ENCODE measurements at places on chromosomes 6 and 20. TPM values are rescaled to one million over a fixed set of nuclear protein-coding genes. Genes with fewer than 3 reads are reported as not detected.

Gene PBOV1
- total RNA-seq: not detected

DNA sequence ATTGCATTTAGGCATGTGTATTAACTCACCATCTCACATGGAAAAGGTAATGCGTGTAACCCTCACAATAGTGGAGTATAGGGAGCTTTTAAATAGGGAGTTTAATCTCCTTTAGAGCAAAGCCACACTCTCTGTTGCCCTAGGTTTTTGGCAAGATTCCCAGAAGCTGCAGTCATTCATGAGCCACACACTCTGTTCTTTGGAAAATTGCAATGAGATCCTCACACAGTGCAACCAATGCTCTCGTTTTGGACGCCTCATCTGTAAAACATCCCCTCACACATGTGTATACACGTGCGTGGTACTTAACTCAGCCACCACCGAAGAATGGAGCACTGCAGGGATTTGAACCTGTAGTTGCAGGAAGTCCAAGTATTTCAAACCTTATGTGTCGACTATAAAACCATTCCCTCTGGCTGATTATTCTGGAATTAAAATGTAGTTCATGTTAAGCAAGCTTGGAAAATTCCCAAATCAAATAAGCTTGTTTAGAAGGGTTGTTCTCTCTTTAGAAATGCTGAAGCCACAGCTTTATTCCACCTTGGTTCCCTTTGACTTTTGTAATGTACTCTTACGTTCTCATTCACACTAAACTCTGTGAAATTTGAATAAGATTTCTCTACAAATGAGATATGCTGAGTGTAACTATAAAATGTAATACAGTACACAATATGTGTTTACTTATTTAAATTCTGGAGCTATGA lies 489.8 kb upstream of the MANEA start:
- H3K27me3 ChIP-seq: no peaks in the 10 kb centered on the region
- no peaks in the 10 kb centered on the region for H3K4me1 ChIP-seq
- H3K36me3 ChIP-seq: no peaks in the 10 kb centered on the region
- H3K4me3 ChIP-seq: no peak overlapping the region

- H3K27ac ChIP-seq: no peak overlapping the region
- H3K4me3 ChIP-seq: no peak overlapping the region
These were observed 467 bp downstream of the TREML4 start for GRCh38 chr6:41228616-41229015.

Gene HEY2
- not detected for total RNA-seq

DNA sequence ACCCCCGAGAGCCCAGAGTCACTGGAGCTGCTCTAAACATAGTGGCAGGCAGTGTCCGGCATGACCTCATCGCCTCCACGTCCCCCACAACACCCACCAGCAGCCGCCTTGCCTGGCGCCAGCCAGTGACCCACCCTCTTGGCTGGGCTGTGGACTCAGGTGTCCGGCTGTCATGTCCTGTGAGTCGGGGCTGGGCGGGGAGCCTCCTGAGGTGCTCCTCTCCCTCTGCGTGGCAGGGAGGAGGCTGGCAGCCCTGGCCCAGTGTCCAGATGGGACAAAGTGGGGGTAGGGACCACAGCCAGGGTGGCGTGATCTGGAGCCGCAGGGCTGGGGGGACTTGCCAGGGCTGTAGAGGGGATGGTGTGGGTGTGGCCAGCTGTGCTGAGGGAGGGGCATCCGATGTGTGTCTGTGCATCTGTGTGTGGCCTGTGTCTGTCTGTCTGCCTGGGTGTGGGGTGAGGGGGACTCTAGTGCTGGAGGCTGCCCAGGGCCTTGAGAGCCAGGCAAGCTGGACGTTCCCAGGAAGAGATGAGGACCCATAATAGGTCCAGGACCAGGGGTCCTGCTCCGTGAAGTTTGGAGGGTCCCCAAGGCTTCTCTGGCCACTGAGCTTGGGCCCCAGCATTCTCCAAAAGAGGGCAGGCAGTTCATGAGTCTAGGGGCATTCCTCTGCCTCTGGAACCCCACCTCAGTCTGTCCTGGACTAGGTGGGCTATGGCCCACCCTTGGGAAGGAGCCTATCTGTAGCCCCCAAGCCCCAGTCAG lies 2.3 kb upstream of the SOX18 start:
- H3K36me3 ChIP-seq: no peaks in the 10 kb centered on the region
- no peak for DNase-seq
- peak overlapping the region; percentile 31 for H3K27ac ChIP-seq
- H3K4me1 ChIP-seq: peaks cover 26% of the 10 kb centered on the region

Gene ZSCAN31
- total RNA-seq: 0.37 TPM

DNA sequence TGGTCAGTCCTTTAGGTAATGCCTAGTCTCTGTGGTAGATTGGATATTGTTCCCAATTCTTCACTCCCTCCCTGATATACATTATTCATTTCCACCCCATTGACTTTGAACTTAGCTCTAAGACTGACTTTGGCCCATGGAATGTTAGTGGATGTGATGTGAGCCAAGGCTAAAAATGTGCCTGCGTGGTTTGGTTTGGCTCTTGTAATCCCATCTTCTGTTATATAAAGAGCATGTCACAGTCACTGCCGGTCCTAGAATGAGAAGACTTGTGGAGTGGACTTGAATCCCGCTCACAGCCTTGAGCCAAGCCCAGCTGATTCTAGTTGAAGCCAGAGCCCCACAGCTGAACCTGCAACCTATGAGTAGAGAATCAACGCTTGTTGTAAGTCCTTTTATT lies 23.6 kb upstream of the DNAAF9 start:
- no peak overlapping the region for H3K4me3 ChIP-seq
- peaks cover 14% of the 10 kb centered on the region for H3K27me3 ChIP-seq
- DNase-seq: no peak

DNA sequence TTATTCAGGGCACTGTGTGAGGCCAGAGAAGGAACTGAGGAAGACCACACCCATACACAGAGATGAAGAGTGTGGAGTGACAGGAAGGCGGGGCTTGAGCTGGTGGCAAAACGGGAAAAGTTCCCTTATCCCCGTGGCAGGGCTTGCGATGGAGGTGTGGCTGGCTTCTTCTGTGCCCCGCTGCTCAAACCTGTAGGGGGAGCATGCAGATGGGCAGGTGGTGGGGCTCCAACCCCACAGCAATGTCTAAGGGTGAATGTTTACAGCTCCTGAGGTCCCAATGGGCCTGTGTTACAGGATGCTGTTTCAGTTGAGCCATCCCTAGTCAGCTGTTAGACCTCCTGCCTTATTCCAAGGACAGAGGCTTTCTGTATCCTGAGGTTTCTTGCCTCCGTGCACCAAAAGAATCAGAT lies 105.9 kb downstream of the LY86 start:
- peak overlapping the region; percentile 37 for H3K27ac ChIP-seq
- H3K4me1 ChIP-seq: peaks cover 47% of the 10 kb centered on the region
- peaks cover 7% of the 10 kb centered on the region for H3K27me3 ChIP-seq
- peaks cover 17% of the 10 kb centered on the region for H3K36me3 ChIP-seq
- H3K4me3 ChIP-seq: no peak overlapping the region

Gene CLIC5
- total RNA-seq: 3.8 TPM

Gene TCF15
- total RNA-seq: not detected

DNA sequence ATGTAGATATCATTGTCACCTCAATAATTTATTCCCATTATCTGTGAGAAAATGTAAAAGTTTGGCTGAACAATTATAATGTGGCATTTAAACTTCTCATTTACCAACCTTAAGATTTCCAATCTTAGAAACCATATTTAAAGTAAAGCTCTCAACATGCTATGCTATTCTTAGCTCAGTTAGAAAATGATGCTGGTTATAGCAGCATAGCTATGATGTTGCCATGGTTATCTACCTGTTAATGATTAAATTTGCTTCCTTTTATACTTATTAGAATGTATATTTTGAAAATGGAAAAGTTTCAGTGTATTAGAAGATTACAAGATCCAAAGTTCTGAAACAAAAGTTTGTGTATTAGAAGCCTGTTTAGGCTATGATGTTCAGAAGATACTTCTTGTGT lies 110.1 kb downstream of the GPR63 start:
- H3K27me3 ChIP-seq: peaks cover 8% of the 10 kb centered on the region
- no peaks in the 10 kb centered on the region for H3K4me1 ChIP-seq
- no peak overlapping the region for H3K27ac ChIP-seq
- no peak overlapping the region for H3K4me3 ChIP-seq

DNA sequence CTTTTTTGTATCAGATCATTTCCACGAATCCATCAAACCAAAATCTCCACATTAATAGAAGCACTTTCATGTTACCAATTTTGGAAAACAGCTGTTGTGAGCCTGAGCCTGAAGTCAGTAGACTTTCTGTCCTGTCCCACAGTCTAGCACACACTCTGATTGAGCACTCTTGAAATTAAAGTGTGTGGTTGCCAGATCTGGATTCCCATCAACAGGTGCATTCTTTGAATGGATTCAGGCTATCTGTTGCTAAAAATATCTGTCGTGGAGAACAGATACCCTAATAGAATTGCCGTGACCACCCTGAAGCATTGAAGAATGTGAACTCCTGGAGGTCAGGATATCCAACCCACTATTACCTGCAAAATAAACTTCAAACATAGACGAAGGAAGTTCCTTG lies 73.3 kb downstream of the TFAP2A start:
- H3K27ac ChIP-seq: no peak overlapping the region
- no peaks in the 10 kb centered on the region for H3K27me3 ChIP-seq
- H3K4me1 ChIP-seq: no peaks in the 10 kb centered on the region
- no peaks in the 10 kb centered on the region for H3K36me3 ChIP-seq
- H3K4me3 ChIP-seq: no peak overlapping the region

DNA sequence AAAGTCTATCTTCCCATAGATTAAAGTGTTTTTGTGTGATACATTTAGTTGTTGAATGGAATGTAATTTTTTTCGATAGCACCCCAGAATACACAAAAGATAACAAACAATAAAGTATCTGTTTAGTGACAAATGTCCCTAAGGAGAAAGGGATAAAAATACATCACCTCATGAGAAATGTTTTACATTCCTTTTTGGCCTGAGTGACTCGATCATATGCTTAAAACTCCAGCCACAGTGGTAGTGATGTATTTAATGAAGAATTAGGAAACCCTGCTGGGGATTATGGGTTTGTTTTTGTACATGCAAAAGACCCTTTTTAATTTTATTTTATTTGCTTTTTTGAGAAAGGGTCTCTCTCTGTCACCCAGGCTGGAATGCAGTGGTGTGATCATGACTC lies 4.3 kb upstream of the SGK1 start:
- no peak overlapping the region for H3K27ac ChIP-seq
- H3K4me3 ChIP-seq: no peak overlapping the region
- peaks cover 4% of the 10 kb centered on the region for H3K36me3 ChIP-seq
- H3K4me1 ChIP-seq: peaks cover 11% of the 10 kb centered on the region

GRCh38 chr6:122657601-122658000 lies 47.4 kb downstream of the PKIB start:
- no peak overlapping the region for H3K4me3 ChIP-seq
- no peaks in the 10 kb centered on the region for H3K4me1 ChIP-seq
- no peak for DNase-seq
- no peak overlapping the region for H3K27ac ChIP-seq

- no peak overlapping the region for H3K4me3 ChIP-seq
- no peaks in the 10 kb centered on the region for H3K27me3 ChIP-seq
- H3K27ac ChIP-seq: no peak overlapping the region
These were observed 226.8 kb upstream of the PDE10A start for GRCh38 chr6:165889636-165890403.

GRCh38 chr6:107489636-107490565 lies at the start of gene SOBP:
SOBP (plus strand) TSS chr6:107490117; CDS start chr6:107490617, 500 bp downstream.
- peaks cover 22% of the 10 kb centered on the region for H3K4me1 ChIP-seq
- H3K27ac ChIP-seq: no peak within 1 kb of the TSS
- H3K27me3 ChIP-seq: peaks cover 49% of the 10 kb centered on the region
- H3K36me3 ChIP-seq: no peaks in the 10 kb centered on the region

DNA sequence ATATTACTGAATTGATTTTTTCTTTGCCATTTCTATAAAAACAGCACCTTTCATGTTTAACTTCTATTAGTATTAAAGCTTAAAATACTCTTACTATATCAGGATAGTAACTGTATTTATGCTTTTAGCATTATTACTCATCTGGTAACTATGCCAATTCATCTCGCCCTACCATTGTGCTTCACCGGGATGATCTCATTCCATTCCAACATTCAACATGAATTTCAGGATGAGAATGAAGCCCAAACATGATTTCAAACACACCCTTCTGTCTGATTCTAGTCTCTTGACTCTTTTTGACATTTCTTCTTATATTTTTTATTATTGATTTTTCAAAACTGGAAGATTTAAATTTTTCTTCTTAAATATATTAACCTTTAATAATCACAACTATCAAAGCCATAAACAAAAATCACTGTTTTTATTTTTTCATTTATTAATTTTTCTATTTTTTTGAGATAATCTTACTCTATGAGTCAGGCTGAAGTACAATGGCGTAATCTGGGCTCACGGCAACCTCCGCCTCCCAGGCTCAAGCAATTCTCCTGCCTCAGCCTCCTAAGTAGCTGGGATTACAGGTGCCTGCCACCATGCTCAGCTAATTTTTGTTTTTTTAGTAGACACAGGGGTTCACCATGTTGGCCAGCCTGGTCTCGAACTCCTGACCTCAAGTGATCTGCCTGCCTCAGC lies 46.7 kb downstream of the GJA1 start:
- H3K27ac ChIP-seq: no peak overlapping the region
- no peak for DNase-seq
- no peaks in the 10 kb centered on the region for H3K36me3 ChIP-seq
- H3K4me3 ChIP-seq: no peak overlapping the region
- no peaks in the 10 kb centered on the region for H3K27me3 ChIP-seq
- no peaks in the 10 kb centered on the region for H3K4me1 ChIP-seq

Gene SIRPB2
- total RNA-seq: not detected

DNA sequence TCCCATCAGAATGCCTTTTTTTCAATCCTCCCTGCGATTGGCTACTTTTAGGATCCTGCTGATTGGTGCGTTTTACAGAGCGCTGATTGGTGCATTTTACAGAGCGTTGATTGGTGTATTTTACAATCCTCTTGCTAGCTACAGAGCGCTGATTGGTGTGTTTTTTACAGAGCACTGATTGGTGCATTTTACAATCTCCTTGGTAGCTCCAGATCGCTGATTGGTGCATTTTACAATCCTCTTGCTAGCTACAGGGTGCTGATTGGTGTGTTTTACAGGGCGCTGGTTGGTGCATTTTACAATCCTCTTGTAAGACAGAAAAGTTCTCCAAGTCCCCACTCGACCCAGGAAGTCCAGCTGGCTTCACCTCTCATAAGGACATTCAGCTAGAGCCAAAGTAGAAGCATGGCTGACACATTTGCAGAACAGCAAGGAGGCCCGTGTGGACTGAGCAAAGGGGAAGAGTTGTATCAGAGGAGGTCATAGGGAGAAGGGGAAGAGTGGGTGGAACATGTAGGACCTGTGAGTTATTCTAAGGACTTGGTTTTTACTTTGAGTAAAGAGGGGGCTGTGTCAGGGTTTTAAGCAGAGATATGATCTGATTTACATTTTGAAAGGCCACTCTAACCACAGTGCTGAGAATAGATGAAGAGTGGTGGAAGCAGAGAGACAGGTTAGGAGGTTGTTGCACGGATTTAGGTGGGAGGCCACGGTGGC lies 2.6 kb downstream of the ALDH5A1 start:
- no peak for DNase-seq
- H3K4me1 ChIP-seq: peaks cover 17% of the 10 kb centered on the region
- H3K4me3 ChIP-seq: no peak overlapping the region
- H3K36me3 ChIP-seq: peaks cover 3% of the 10 kb centered on the region
- H3K27me3 ChIP-seq: no peaks in the 10 kb centered on the region

Gene MYMX
- not detected for total RNA-seq

- H3K27ac ChIP-seq: no peak overlapping the region
- H3K4me1 ChIP-seq: no peaks in the 10 kb centered on the region
- no peak overlapping the region for H3K4me3 ChIP-seq
- DNase-seq: no peak
- H3K27me3 ChIP-seq: no peaks in the 10 kb centered on the region
These were observed 345.2 kb downstream of the GJA1 start for GRCh38 chr6:121780325-121781321.

GRCh38 chr6:33744001-33744848 lies 2.5 kb downstream of the IP6K3 start:
- no peaks in the 10 kb centered on the region for H3K36me3 ChIP-seq
- H3K4me1 ChIP-seq: no peaks in the 10 kb centered on the region
- H3K27ac ChIP-seq: no peak overlapping the region
- no peak overlapping the region for H3K4me3 ChIP-seq
